ENCODE measurements at places on chromosomes 2 and 18.

GRCh38 chr2:187263675-187264560, 184.1 kb downstream of the CALCRL start:
- DNase-seq: no peak

DNA sequence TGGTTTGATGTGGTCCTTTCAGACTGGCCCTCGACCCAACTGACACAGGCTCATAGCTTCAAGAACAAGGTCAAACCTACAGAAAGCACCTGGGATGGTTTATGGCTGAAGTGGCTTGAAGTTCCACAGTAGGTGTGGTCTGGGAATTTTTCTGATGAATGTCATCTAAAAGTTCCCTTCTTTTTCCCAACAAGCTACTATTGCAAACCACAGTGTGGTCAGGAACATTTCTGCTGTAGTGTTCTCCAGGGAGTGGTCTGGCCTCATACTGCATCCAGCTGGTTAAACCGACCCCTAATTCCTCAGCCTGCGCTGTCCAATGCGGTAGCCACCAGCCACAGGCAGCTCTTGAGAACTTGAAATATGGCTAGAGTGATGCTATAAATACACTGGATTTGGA, 92.7 kb downstream of the FAM124B start:
- no peak for DNase-seq

GRCh38 chr2:556485-556884, 120.7 kb downstream of the TMEM18 start:
- DNase-seq: no peak

- peak; percentile 56 for DNase-seq
Measured at GRCh38 chr2:110211938-110212858, at the start of gene MTLN. MTLN (minus strand) TSS chr2:110212547; CDS start chr2:110212525, 22 bp downstream.

- no peak for DNase-seq
Measured at GRCh38 chr2:145593280-145593679, 1073.4 kb upstream of the ZEB2 start.

DNA sequence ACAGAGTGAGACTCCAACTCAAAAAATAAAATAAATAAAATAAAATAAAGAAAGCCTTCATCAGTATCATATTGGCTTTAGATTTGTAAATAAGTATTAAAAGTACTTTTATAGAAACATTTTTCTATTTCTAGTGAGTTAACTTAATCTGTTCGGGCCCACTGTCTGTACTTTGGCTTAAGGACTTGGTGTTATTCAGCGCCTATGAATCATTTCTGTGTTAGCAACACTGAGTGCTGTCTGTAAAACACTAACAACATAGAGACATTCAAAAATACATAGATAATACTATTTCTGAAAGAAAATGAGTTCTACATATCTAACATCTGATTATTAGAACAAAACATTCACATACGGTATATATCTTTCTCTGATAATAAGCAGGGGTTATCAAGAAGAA, 221.5 kb upstream of the CDH19 start:
- DNase-seq: no peak

- no peak for DNase-seq
Measured at GRCh38 chr18:32372047-32372380, 98.7 kb downstream of the GAREM1 start.

GRCh38 chr2:12430407-12431133, 286.2 kb upstream of the TRIB2 start:
- no peak for DNase-seq

GRCh38 chr2:163414121-163414520, 321.7 kb downstream of the FIGN start:
- no peak for DNase-seq

DNA sequence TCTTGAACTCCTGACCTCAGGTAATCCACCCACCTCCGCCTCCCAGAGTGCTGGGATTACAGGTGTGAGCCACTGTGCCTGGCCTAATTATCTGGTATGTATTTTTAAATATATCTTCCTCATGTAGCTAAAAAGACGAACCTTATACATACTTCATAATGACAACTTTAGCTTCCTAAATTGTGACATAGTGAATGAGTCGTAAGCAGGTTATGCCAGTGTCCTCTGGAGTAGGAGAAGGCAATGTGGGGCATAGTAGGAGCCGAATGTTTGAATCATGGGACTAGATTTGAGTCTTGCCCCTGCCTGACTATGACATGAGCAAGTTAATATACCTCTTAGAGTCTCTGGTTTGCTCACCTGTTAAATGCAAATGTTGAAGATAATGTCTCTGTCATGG, 95.8 kb upstream of the FOSL2 start:
- DNase-seq: no peak

DNA sequence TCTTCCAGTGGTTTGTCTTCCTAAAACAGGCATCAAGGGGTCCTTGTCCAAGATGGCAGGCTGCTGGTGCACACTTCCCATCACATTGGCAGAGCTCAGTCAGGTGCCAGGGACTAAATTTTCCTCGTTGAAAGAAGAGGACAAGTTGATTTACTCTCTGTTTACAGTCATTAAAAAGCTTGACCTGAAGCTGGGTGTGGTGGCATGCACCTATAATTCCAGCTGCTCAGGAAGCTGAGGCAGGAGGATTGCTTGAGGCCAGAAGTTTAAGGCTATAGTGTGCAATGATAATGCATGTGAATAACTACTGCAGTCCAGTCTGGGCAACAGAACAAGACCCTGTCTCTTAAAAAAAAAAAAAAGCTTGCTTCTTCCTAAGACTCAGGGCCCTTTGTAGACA, 3.6 kb upstream of the PLB1 start:
- no peak for DNase-seq

- no peak for DNase-seq
Measured at GRCh38 chr2:109348671-109349502, 219.9 kb downstream of the SH3RF3 start.

GRCh38 chr18:59458575-59458974, 99.5 kb upstream of the LMAN1 start:
- DNase-seq: no peak

- no peak for DNase-seq
Measured at GRCh38 chr2:172655091-172655837, 80.4 kb upstream of the RAPGEF4 start.

- no peak for DNase-seq
Measured at GRCh38 chr2:63444565-63445288, 143.6 kb downstream of the WDPCP start.

- DNase-seq: no peak
Measured at GRCh38 chr18:49123431-49123830, 172.7 kb upstream of the SMAD7 start.

- DNase-seq: no peak
Measured at GRCh38 chr2:237430861-237431260, 16.9 kb upstream of the COL6A3 start.

DNA sequence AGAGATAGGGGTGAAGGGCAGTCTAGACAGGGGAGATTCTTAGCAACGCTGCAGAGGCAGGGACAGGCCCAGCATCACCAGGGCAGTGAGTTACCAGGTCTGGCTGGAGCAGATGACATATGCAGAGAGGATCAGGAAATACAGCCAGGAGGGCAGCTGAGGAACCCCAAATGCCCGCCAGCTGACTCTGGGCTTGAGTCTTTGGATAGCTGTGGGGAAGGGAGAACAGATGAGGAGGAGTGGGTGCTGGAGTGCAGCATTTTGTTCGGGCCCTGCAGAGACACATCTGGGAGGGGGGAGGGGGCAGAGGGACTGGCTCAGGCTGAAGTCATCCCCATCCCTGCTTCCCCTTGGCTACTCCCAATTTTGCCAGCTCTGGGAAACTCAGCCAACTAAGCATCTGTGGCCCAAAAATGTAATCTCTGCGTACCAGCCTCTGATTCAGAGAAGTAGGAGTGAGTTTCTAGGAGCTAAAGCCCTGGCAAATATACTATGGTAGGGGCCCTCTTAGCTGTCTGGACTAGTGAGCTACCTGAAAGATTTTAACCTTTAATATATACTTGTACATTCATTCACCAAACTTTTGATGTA, 214.5 kb downstream of the ZBTB7C start:
- no peak for DNase-seq

DNA sequence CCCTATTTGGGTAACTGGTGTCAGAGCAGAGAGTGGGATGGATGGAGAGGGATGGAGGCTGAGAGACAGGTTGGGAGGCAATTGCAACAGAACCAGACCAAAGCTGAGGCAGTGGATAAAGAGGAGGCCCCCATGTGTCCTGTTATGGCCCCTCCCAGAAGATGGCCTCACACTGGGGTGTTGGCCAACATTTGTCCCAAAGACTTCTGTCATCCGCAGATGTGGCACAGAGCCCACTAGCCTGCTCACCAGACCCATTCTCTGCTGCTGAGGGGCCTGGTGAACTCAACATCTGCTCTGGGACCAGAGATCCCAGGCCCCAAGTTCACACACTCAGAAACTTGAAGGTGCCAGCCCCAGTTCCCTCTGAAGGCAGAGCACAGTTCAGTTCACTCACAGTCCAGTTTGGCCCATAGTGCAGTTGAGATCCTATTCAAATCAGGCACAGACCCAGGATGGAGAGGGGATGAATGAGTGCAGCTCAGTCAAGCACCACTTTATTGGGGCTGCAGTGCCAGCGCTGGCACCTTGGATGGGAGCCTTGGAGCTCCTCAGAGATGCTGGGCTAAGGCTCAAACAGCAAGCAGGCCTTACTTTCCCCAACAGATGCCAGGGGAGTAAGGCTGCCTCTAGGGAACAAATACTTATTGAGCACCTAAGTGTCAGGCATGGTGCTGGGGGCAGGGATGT, 189.2 kb downstream of the ZBTB7C start:
- no peak for DNase-seq

- no peak for DNase-seq
Measured at GRCh38 chr2:223929571-223930102, 15.5 kb downstream of the WDFY1 start.

DNA sequence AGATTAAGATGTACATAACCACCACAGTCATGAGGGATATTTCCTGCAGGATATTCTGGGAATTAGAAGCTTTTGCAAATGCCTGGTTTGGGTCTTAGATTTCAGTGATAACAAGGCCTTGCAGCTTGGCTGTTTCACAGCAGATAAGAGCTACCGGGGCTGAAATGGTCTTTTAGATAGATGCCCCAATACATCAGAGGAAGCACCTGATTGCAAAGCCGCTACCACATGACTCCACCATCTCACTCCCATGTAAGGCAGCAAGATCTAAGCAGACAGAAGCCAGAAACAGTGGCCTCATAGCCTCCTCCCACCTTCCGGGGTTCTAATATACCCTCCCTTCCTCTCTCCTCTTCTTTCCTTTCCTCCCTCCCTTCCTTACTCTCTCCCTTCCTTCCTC, 31.1 kb upstream of the EPG5 start:
- DNase-seq: no peak
